ENCODE measurements at places on chromosomes 2 and 18.

GRCh38 chr2:71716697-71717624 is 263.6 kb downstream of the DYSF start:
- no peak for DNase-seq

GRCh38 chr2:42195559-42195958 is 26.4 kb downstream of the EML4 start:
- DNase-seq = no peak

DNA sequence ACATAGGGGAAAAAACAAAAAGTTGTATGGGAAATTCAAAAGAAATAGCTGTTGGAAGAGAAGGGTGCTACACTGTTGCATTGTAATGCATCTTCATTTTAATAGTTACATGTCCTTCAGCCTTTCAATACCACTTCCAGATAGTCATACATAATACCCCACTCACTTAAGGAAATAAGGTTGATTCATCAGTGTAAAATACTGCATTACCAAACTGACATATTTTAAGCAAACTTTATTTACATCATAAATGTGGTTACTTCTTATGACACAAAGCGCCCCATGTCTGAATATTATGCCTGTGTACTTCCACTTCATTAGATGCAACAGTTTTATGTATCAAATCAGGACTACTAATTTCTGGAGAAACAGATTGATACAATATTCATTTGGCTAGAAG is 4.5 kb downstream of the RBMS1 start:
- DNase-seq = no peak

GRCh38 chr2:64655873-64656272 is 2.2 kb upstream of the SERTAD2 start:
- DNase-seq = no peak

DNA sequence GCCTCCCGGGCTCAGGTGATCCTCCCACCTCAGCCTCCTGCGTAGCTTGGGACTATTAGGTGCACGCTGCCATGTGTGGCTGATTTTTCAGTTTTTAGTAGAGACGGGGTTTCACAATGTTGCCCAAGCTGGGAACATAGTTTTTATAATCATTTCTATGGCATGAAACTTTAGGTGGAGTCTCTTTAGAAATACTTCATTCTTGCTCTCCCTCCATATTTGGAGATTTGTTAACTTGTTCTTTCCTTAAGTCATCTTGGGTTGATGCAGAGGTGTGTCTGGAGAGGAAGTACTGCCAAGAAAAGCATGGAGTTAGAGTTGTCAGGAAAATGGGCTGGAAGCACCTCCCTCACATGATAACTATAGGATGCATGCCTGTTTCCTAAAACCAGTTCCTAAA is 17.4 kb downstream of the ZNF532 start:
- DNase-seq = no peak

DNA sequence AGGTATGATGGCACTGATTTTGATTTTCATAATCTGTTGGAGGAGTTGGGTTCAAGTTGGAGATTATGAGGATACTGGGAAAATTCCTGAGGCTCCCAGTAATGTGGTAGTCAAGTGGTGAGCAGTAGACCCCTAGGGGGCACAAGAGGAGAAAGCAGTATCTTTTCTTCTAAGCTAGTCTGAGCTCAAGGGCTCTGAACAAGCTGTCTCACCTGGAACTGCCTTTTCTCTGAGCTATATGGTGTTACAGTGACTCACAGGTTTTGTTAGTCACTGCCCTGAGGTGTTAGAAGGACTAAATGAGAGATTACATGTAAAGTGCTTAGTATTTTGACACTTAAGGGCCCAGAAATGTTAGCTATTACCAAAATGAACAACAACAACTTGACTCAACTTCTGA is 42.2 kb downstream of the CD302 start:
- DNase-seq = no peak

- no peak for DNase-seq
Observed at GRCh38 chr2:109372171-109372568, 241.6 kb downstream of the SEPTIN10 start.

DNA sequence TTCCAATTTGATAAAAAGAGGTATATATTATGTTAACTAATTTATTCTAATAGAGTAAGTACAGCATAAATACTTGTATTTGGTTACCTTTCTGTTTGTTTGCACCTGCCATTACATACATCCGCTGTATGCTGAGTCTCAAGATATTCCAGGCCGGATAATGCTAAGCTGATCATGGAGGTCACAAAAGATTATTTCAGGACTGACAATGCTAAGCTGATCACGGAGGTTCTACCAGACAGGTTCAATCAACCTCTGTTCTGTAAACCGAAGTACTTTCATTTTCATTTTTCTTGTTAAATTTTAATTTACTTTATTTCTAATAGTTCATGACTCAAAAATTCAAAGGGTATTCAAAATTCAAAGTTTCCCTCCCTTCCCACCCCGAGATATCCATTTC is 31.1 kb downstream of the PNO1 start:
- no peak for DNase-seq

- DNase-seq = no peak
Observed at GRCh38 chr18:58970943-58971790, 106.5 kb downstream of the ZNF532 start.

All from stimulated activated CD4-positive, alpha-beta T cell treated with anti-CD3 and anti-CD28 coated beads, TNF-alpha, amount 100 ng/mL, for 1 hour (primary cell).